ENCODE measurements at places on chromosomes 12 and 14. TPM values are rescaled to one million over a fixed set of nuclear protein-coding genes. Genes with fewer than 3 reads are reported as not detected.

Gene PLA2G1B
- 1.2 TPM for total RNA-seq

Gene THAP2
- total RNA-seq: 4.3 TPM

Gene NKX2-1
- not detected for total RNA-seq

DNA sequence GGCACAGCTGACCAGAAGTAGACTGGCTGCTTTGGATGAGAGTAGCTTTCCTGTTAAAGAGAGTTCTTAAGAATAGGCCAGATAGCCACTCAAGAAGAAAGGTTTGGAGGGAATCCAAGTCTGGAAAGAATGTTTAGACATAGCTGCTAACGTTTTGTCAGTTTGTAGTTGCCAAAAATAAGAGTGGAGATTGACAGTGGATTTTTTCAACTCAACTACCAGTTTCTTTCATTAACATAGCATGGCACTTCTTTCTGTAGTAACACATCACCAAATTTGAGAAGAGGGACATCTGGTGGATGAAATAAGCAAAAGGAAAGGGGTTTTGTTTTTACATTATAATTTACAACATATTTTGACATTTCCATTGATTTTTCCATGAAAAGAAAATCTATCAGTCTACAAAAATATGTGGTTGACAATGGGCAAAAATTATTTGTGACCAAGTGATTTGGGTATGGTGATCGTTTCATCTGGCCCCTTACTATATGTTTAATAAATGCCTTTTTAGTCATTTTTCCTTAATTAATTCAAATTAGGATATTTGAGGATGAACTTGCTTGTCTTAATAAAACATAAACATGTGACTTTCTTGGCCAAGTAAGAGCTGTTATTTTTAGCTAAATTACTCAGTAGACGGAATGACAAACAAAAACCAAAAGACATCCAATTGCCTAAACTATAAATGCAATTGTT, 71.1 kb downstream of the PTPRR start:
- H3K27ac ChIP-seq: no peak overlapping the region
- H3K4me3 ChIP-seq: no peak overlapping the region
- no peaks in the 10 kb centered on the region for H3K36me3 ChIP-seq
- DNase-seq: no peak

- H3K4me1 ChIP-seq: no peaks in the 10 kb centered on the region
- no peaks in the 10 kb centered on the region for H3K36me3 ChIP-seq
- H3K4me3 ChIP-seq: no peak overlapping the region
- no peaks in the 10 kb centered on the region for H3K27me3 ChIP-seq
- no peak overlapping the region for H3K27ac ChIP-seq
Observed at GRCh38 chr12:109529691-109530640, 43.3 kb downstream of the MMAB start.

DNA sequence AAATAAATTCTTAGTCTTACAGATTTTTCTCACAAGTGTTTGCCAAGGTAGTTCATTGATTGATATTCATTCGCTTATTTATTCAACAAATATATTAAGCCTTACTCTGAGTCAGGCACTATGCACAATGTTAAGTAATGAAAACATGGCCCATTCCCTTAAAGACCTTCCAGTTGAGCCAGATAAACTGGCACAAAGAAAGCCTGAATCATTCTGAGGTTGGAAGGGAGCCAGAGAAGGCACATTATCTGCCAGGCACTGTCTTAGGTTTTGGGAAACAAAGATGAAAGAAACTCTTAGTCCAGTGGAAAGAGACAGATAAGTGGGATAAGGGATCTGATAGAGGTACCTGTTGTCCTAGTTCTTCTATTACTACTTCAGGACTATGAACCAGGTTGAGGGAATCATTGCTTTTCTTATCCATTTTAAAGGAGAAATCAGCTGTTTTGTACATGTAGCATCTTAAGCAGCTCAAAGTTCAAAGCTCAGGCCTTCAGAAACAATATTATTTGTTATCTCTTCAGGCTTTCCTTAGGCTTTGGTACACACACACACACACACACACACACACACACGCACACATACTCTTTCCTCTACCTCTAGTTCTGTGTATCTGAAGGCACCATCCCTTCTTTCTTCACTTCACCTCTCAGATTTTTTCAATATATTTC, 27.0 kb downstream of the PDE6H start:
- H3K4me3 ChIP-seq: no peak overlapping the region
- H3K27me3 ChIP-seq: no peaks in the 10 kb centered on the region
- no peak for DNase-seq
- no peaks in the 10 kb centered on the region for H3K36me3 ChIP-seq
- no peak overlapping the region for H3K27ac ChIP-seq
- peaks cover 2% of the 10 kb centered on the region for H3K4me1 ChIP-seq

GRCh38 chr12:91630083-91630482, 447.5 kb upstream of the DCN start:
- no peaks in the 10 kb centered on the region for H3K36me3 ChIP-seq
- H3K27me3 ChIP-seq: no peaks in the 10 kb centered on the region
- H3K27ac ChIP-seq: no peak overlapping the region
- peaks cover 3% of the 10 kb centered on the region for H3K4me1 ChIP-seq
- H3K4me3 ChIP-seq: no peak overlapping the region
